ENCODE measurements at places on chromosomes 2 and 18. TPM values are rescaled to one million over a fixed set of nuclear protein-coding genes. Genes with fewer than 3 reads are reported as not detected.

The KIF5C gene
- total RNA-seq, result 5.4 TPM

The BMP10 gene
- 0.27 TPM for total RNA-seq

The LINC00305 gene
- 0.32 TPM for total RNA-seq

The NEURL3 gene
- total RNA-seq, result 8.1 TPM

The CHRND gene
- total RNA-seq, result not detected

The TTN gene
- 10.1 TPM for total RNA-seq

The LOXL3 gene
- total RNA-seq, result 13.3 TPM

The PLEKHH2 gene
- total RNA-seq, result 5.1 TPM

The POTEJ gene
- total RNA-seq, result 0.76 TPM

The ZNF892 gene
- total RNA-seq, result 3.7 TPM

The ARMC9 gene
- total RNA-seq, result 22.5 TPM

The PAX8 gene
- total RNA-seq, result 0.20 TPM

The DNAH7 gene
- 1.2 TPM for total RNA-seq

The CD226 gene
- 0.07 TPM for total RNA-seq

The ACVR1C gene
- 2.4 TPM for total RNA-seq

The TUBA4B gene
- total RNA-seq, result 0.13 TPM

The OSR1 gene
- total RNA-seq, result 19.8 TPM

The KIF1A gene
- 16.5 TPM for total RNA-seq

The RNF125 gene
- 1.1 TPM for total RNA-seq

The ZBTB7C gene
- 1.0 TPM for total RNA-seq

The GCA gene
- 43.2 TPM for total RNA-seq

The MC4R gene
- total RNA-seq, result not detected

The PAIP2B gene
- 4.8 TPM for total RNA-seq

The PSTPIP2 gene
- 21.2 TPM for total RNA-seq

The ANKRD30B gene
- not detected for total RNA-seq

The SERPINB13 gene
- total RNA-seq, result not detected

The HOXD10 gene
- 11.7 TPM for total RNA-seq

The HOXD12 gene
- total RNA-seq, result 17.9 TPM

The PRLH gene
- not detected for total RNA-seq

The L3MBTL4 gene
- 7.6 TPM for total RNA-seq

The DPYSL5 gene
- 0.48 TPM for total RNA-seq

The MLPH gene
- total RNA-seq, result 12.3 TPM

The NT5C1B gene
- not detected for total RNA-seq

The LRRC30 gene
- not detected for total RNA-seq

The PRKAG3 gene
- not detected for total RNA-seq

The C2orf78 gene
- total RNA-seq, result not detected

The SAG gene
- total RNA-seq, result 0.47 TPM

The TUBB6 gene
- 68.6 TPM for total RNA-seq

The RGPD3 gene
- total RNA-seq, result 0.27 TPM

The REG3G gene
- total RNA-seq, result not detected

The TTR gene
- total RNA-seq, result 3,184 TPM

The SIX2 gene
- 0.53 TPM for total RNA-seq

The IL1B gene
- total RNA-seq, result 1.1 TPM

The ANKRD23 gene
- total RNA-seq, result 2.0 TPM

The TUBA3E gene
- total RNA-seq, result 18.5 TPM

The TDRD15 gene
- 0.08 TPM for total RNA-seq

The SLC4A3 gene
- total RNA-seq, result 1.8 TPM

The MROH2A gene
- total RNA-seq, result not detected

The NEU2 gene
- not detected for total RNA-seq

The FHL2 gene
- 17.9 TPM for total RNA-seq

The DSC3 gene
- 39.7 TPM for total RNA-seq

The KDSR gene
- total RNA-seq, result 26.5 TPM

The PIEZO2 gene
- total RNA-seq, result 77.5 TPM

The OTX1 gene
- total RNA-seq, result not detected

All from hepatocyte (in vitro differentiated cells).